ENCODE measurements at places on chromosomes 2 and 18.

DNA sequence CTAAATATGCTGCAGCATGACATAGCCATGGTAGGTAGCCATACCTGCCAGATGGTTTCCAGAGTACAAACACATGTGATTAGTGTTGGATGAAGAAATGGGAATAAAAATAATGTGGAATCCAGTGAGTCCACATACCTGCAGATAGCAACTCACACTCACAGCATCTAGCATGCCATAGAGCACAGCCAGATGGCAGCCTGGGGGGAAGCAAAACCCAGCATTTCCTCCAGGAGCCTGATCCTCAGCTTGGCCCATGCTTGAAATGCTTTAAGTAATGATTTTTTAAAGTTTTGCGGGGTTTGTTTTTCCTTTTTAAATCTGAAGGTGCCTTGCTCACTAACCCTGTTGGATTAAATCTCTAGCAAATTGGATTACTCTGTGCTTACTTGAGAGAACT lies 535.1 kb downstream of the STK39 start:
- DNase-seq: no peak

DNA sequence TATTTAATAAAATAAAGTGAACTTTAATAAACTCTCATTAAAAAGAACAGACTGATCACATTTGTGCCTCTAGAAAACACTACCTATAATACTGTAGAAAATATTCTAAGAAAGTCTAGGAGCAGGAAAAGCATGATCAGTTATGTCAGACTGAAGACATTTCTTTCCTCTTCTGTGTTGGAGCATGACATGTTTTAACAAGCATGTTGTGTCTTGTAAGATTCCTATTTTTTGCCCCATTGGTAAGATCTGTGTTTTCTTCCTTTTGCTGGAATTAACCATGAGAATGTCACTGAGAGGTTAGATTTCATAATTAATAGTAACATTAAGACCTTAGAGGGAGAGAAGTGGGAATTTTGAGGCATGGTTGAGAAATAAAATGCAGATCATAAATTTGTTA lies 27.7 kb downstream of the LAMA3 start:
- no peak for DNase-seq

- DNase-seq: no peak
These were observed 54.1 kb downstream of the NBAS start for GRCh38 chr2:15507061-15507460.

GRCh38 chr2:7612969-7613368 lies 695.8 kb downstream of the RNF144A start:
- no peak for DNase-seq

- DNase-seq: no peak
These were observed 73.2 kb downstream of the ITSN2 start for GRCh38 chr2:24287171-24287570.

DNA sequence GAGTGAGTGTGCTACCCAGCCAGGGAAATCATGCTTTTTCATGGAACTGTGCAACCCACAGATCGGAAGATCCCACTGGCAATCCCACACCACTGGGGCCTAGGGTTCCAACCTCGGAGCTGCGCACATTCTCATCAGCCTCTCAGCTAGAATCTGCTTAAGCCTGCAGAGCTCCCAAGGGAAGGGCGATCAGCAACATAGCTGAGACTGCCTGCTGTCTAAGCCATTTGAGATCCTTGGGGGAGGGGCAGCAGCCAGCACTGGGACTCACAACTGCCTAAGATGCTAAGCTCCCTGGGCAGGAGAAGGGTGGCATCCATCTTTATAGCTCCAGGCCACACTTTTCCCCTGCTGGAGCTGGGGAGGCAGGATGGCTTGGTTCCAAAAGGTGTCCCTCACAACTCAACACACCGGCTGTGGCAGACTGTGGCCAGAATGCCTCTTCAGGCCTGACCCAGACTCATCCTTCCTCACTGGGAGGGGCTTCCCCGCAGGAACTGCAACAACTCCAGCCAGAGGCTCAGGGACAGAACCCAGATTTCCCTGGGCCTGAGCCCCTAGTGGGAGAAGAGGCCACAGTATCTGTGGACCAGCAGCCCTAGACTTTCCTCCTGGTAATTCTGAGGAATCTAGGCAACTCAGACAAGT lies 1133.3 kb upstream of the PIK3C3 start:
- DNase-seq: no peak

Data from stimulated activated CD4-positive, alpha-beta T cell treated with anti-CD3 and anti-CD28 coated beads, TNF-alpha, amount 100 ng/mL, for 1 hour (primary cell).